ENCODE measurements at places on chromosomes 6 and 20. TPM values are rescaled to one million over a fixed set of nuclear protein-coding genes. Genes with fewer than 3 reads are reported as not detected.

- no peak for DNase-seq
Measured at GRCh38 chr20:61514396-61514795, 262.3 kb downstream of the CDH4 start.

- no peak for DNase-seq
Measured at GRCh38 chr20:22626496-22626895, 42.1 kb upstream of the FOXA2 start.

DNA sequence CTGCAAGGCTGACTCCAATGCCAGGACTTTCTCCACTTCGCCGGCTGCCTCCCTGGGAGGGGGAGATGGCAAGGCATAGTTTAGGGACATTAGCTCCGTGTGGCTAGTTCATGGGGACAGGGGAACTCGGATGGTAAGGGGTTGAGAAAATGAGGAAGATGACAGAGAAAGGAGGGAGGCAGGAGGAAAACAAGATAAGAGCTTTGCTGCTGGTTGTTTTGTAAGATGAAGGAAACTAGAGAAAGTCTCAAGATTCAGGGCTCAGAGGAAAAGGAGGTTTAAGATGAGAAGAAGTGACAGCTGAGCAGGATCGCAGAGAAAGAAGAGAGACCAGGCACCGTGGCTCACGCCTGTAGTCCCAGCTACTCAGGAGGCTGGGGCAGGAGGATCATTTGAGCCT is 180.9 kb upstream of the RREB1 start:
- DNase-seq: no peak

The WFDC11 gene
- total RNA-seq: not detected

DNA sequence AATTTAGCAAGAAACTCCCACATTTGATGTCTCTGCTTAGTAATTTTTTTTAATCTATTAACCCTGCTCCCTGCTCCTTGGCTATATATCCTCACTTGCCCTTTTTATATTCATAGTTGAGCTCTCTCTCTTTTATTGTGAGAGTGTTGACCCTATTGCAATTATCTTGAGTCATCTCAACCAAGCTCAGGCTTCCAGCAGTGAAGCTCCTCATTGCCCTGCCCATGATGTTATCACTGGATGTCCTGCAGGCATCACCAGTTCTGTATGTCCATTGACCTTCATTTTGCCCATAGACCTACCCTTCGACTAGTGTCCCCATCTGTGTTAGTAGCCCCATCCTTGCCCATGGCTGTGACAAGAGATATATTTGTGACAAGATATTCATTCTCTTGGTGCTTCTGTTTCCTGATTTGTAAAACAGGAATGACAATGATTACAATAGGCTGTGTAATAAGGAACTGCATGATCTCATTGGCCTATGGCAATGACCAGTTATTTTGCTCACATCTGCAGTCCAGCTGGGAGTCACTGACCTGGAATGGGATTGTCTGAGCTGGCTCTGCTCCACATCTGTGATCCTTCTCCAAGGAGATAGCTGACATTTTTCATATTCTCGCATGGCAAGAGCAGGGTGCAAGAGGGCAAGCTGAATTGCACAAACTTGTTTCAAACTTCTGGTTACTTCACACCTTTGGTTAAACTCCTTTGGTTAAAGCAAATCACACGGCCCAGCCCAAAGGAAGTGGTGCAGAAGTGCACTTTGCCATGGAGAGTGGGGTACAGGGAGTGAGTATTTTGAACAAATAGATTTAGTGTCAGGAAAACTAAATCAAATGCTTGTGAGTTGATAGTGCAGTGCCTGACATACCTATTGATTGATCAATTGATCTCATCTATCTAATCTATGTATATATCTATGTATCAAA is 47.7 kb upstream of the CST5 start:
- no peak for DNase-seq

- no peak for DNase-seq
Measured at GRCh38 chr6:26231006-26231587, 133.9 kb upstream of the BTN3A2 start.

DNA sequence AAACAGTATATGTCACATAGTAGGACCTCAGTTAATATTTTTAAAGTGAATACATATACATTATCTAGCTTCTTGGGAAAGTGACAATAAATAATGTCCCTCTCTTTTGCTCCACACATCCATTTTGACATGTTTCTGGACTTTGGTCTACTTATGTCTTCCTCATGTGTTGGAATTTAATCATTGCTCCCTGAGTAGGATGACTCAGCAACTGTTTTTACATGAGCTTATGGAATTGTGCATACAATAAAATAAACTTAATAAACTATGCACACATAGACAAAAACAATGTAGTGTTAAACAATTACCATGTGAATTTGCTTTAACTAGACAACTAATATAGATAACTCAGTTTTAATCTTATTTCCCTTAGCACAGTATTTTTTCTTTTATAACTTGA is 503.8 kb downstream of the TFAP2B start:
- DNase-seq: no peak

All from thoracic aorta (tissue), 2 donors.